ENCODE measurements at places on chromosomes 4 and X. TPM values are rescaled to one million over a fixed set of nuclear protein-coding genes. Genes with fewer than 3 reads are reported as not detected.

CORIN gene
- total RNA-seq = not detected

TRAM1L1 gene
- total RNA-seq = 0.65 TPM

CXCL13 gene
- not detected for total RNA-seq

FOXR2 gene
- not detected for total RNA-seq
